Naive B cell (primary cell): ENCODE measurements at places on chromosomes 16 and 17. TPM values are rescaled to one million over a fixed set of nuclear protein-coding genes. Genes with fewer than 3 reads are reported as not detected.

DNA sequence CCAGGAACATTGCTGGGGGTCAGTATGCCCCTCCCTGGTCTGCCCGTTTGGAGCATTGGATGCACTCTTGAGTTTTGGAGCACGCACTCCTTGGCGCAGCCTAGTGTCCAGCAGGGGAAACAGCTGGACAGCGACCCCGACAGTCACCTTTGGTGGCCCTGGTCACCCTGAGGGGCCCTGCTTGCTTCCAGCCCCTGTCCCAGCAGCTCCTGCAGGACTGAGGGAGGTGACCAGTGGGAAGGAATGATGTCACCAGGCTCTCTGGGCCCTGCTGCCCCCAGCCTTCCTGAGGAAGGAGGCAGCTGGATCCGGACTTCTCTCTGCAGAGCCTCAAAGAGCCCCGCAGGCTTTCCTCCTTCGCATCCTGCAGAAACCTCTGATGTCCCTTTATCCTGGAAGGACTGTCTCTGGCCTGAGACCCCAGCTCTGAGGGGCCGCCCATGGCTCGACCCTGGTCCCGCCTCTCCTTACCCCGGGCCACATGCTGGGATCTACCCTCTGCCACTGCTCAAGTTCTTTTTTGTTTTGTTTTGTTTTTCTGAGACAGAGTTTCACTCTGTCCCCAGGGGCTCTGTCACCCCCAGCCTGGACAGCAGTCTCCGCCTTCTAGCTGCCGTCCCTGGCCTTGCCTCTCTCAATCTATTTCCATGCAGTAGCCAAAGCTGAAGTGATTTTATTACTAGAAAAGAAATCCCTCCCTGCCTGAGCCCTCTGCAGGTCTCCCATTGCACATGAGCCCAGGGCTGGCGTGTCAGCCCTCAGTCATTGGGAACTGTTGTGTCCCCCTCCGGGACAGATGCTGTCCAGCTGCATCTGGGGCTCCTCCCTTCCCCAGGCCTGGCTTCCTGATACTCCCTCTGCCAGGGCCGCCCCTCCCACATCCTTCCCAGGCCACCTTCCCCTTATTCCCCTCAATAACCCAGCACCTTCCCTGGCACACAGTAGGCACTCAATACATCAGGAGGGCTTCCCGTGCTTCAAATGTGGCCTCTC, 11.6 kb downstream of the ZSCAN10 start:
- no peak for DNase-seq

- no peak for DNase-seq
These were observed 26.1 kb upstream of the CBFA2T3 start for GRCh38 chr16:89002851-89003830.

- DNase-seq, result no peak
These were observed 18.1 kb upstream of the SHCBP1 start for GRCh38 chr16:46638947-46639925.

DNA sequence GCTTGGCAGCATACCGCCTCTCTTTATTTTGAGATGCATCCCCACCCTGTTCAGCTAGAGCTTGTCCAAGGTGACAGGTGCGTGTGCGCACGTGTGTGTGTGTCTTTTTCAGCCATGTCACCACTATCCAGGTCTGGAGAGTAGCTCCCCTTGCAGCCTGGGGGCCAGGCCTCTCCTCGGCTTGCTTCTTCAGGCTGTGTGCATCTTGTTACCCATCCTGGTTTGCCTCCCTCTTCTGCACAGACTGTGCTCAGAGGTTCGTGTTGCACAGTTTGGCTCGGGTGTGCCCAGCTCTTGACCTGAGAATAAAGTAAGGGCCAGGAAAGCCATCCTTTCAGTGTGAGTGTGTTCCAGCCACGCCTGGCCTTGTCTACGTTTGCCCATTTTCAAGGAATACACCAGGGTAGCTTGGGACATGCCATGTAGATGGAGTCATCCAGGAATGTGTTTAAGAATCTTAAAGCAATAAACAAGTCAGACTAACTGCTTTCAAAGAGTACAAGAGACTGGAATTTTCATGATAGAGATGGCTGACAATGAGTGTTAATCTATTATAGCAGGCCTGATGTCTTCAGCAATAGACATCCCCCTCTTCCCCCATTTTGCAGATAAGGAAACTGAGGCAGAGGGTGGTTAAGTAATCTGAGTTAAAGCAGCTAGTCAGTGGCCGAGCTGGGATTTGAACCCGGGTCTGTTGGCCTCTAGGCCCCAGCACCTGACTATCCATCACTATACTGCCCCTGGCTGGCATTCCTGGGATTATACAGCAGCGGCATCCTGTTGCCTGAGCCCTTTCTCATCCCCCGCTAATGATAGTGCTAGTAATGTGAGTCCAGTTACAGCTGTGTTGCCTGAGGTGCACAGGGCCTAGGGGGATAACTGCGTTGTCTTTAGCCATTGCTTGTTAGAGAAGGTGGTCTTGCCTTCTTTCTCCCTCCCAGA, 77.9 kb downstream of the KSR1 start:
- DNase-seq, result no peak

DNA sequence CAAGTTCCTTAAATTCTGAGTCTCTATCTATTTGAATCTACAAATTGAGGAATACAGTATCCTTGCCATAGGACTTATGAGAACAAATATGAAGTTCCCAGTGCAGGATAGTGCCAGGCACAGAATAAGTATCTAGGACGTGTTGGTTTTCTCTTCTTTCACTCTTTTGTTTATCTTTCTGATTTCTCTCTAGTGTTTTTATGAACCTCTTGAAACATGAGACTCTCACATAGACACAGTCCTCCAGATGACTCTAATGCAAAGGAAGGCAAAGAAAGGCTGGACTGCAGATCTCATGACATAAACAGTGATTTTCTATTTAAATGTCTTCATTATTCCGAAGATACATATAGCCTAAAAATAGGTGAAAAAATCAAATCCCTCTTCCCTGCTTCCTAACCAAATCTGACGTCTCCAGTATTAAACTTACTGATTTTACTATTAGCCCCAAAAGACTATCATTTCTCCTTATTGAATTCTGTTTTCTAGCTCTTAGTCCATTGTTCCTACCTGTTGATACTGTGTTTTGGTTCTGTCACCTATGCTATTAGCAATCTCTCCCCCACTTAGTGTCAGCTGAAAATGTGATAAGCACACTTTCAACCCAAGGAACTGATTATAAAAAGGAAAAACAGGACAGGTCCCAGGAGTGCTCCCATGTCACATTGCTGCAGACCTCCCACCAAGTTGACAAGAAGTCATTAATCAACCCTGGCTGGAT, 24.9 kb upstream of the ADAMTS18 start:
- no peak for DNase-seq

- no peak for DNase-seq
These were observed 93.3 kb downstream of the TOX3 start for GRCh38 chr16:52453644-52454043.

GRCh38 chr16:27048316-27048715, 18.4 kb upstream of the C16orf82 start:
- no peak for DNase-seq

- DNase-seq, result no peak
These were observed 302.7 kb downstream of the MAP2K6 start for GRCh38 chr17:69717214-69717613.

DNA sequence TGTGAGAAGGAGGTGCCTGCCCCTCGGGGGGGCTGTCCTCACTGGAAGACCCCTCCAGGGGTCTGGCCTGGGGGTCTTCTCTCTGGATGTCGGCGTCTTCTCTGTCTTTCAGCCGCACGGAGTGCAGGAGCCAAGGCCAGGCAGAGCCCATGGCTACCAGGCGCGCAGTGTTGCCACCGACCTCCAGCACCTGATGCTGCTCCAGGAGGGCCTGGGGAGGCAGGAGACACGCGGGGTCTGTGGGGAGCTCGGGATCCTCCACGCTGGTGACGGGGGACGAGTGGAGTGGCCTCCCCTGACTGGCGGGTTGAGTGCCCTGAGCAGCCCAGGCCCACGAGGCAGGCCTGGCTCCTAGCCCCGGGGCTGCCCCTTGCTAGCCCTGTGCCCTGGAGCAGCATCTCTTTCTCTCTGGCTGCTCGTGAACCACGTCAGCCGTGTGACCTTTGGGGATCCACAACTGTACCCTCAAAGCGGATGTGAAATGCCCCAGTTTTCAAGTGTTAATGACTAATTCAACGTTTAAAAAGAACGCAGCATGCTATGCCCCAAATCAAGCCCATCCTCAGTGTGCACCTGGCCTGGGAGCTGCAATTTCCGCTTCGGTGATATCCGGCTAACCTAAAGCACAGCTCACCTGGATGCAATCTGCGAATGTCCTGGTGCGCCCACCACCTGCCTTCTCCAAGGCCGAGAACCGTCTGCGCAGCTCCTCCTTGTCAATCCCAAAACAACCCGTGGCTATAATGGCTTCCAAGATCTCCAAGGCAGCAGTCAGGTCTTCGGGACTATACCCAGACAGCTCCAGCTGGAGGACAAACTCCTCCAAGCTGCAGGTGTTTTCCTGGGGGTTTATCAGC, 62.9 kb downstream of the IL21R start:
- DNase-seq, result no peak

GRCh38 chr16:83147244-83147643, 520.5 kb downstream of the CDH13 start:
- no peak for DNase-seq

DNA sequence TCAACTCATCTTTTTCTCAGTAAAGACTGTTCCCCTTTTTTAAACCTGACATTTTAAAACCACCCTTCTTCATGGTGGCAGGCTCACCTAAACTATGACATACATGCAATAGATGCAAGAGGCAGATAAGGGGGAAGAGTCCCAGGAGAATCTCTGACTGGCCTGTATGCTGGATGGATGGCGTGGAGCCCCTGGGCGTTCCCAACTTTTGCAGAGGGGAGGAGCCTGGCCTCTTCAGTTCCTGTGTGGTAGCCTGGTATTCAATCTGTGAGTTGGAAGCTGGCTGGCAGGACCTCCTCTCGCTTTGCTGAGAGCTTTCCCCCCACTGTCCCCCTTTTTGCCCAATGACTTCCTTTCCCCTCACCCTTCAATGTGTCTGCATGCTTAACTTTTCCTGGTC, 217.6 kb upstream of the CA10 start:
- no peak for DNase-seq

DNA sequence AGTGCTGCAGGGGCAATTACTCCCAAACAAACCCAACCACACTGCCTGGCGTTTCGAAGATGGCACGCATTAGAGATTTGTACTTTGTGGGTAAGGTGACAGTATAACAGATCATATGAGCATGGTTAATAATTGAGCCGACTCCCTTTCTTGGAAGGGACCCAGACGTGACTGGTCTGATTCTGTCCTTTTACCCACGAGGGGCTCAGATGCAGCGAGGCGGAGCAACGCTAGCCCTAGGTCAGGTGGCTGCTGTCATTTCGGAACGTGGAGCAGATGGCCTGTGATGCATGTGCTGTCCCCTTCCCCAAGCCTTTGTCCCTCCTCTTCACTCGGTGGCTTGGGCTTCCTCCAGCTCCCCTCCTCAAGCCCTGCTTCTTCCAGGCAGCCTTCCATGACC, 84.2 kb downstream of the SNX29 start:
- no peak for DNase-seq

Gene GGT6
- not detected for polyA plus RNA-seq

Gene CCL5
- polyA plus RNA-seq, result 4.9 TPM

Gene PRSS36
- 0.85 TPM for polyA plus RNA-seq

Gene LDHD
- polyA plus RNA-seq, result not detected

Gene LRRC46
- polyA plus RNA-seq, result 0.39 TPM

Gene PDK2
- 39.5 TPM for polyA plus RNA-seq

Gene TCAP
- not detected for polyA plus RNA-seq
